ENCODE measurements at places on chromosomes 12 and 14. TPM values are rescaled to one million over a fixed set of nuclear protein-coding genes. Genes with fewer than 3 reads are reported as not detected.

The HSPA2 gene
- 9.9 TPM for total RNA-seq

The SPRYD4 gene
- total RNA-seq = 1.7 TPM

The TAS2R13 gene
- 1.7 TPM for total RNA-seq

The TMEM263 gene
- 81.7 TPM for total RNA-seq

The CABP1 gene
- under 0.01 TPM for total RNA-seq

The BATF gene
- 0.51 TPM for total RNA-seq

The GLI1 gene
- 2.0 TPM for total RNA-seq

The ZNF664 gene
- total RNA-seq = 46.0 TPM

The TMEM179 gene
- under 0.01 TPM for total RNA-seq

The FLRT2 gene
- 14.5 TPM for total RNA-seq

The ATG14 gene
- 21.6 TPM for total RNA-seq

The LHX5 gene
- total RNA-seq = not detected

The DDN gene
- under 0.01 TPM for total RNA-seq

The IFNG-AS1 gene
- total RNA-seq = not detected

All from fibroblast of lung (primary cell).